ENCODE measurements at places on chromosomes 5 and 9.

GRCh38 chr9:81687521-81688261, 1.7 kb downstream of the TLE1 start:
- H3K27ac ChIP-seq: no peak overlapping the region
- peak; percentile 86 for DNase-seq
- H3K4me3 ChIP-seq: no peak overlapping the region
- H3K27me3 ChIP-seq: peaks cover 17% of the 10 kb centered on the region

GRCh38 chr5:79147076-79147475, 35.5 kb downstream of the BHMT start:
- H3K4me1 ChIP-seq: peaks cover 2% of the 10 kb centered on the region
- peaks cover 4% of the 10 kb centered on the region for H3K27me3 ChIP-seq
- H3K4me3 ChIP-seq: no peak overlapping the region
- DNase-seq: no peak
- H3K36me3 ChIP-seq: peaks cover 4% of the 10 kb centered on the region

DNA sequence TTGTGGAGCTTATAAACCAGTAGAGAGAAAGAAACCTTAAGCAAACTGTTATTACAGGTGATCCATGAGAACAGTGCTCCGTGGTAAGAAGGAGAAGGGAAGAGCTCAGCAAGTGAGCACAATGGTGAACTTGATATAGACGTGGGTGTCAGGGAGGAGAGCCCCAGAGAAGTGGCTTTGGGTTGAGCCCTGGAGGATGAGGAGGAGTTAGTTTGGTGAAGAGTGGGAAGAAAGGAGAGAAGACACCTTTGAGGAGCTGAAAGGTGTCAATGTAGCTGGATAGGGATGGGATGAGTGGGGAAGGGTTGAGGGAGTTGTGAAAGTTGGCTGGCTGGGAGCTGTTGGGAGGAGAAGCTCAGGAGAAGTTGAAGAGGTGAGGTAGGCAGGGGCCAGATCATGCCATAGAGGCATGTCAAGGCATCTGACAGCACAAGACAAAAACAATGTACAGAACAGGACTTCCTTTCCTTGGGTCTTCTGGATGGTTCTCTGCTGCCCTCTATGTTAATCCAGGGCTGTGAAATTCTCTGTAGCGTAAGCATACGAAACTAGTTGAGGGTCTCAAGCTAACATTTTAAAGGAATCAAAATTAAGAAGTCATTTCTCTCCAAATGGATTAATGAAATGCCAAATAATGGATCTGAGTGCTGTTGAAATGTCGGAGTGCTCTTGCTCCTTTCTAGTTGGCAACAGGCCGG, 501.9 kb downstream of the KDM4C start:
- no peaks in the 10 kb centered on the region for H3K4me1 ChIP-seq
- DNase-seq: no peak
- H3K36me3 ChIP-seq: no peaks in the 10 kb centered on the region

DNA sequence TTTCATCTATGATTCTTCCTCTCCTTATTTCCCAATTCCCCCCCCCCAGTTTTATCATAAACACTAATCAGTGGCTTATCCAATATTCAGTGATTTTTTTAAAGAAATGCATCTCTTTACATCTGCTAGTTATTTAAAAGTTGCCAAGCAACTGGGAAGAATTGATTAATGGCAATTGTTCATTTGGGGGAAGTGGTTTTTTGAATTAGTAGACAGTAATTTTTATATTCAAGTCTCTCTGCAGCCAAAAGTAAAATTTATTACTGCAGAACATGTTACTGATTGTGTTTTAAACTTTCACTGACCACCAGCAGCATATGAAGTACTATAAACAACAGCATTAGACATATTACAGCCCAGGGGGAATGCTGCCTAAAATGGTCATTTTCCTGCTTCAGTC, 308.8 kb upstream of the NREP start:
- no peaks in the 10 kb centered on the region for H3K4me1 ChIP-seq
- no peak for DNase-seq
- H3K4me3 ChIP-seq: no peak overlapping the region
- H3K27me3 ChIP-seq: no peaks in the 10 kb centered on the region
- H3K27ac ChIP-seq: no peak overlapping the region

GRCh38 chr5:82820188-82820587, 257.0 kb downstream of the TMEM167A start:
- H3K36me3 ChIP-seq: no peaks in the 10 kb centered on the region
- peaks cover 11% of the 10 kb centered on the region for H3K4me1 ChIP-seq
- no peak overlapping the region for H3K4me3 ChIP-seq
- no peak overlapping the region for H3K27ac ChIP-seq
- H3K27me3 ChIP-seq: no peaks in the 10 kb centered on the region
- no peak for DNase-seq

- no peak for DNase-seq
- H3K36me3 ChIP-seq: no peaks in the 10 kb centered on the region
- H3K4me1 ChIP-seq: peaks cover 33% of the 10 kb centered on the region
- no peak overlapping the region for H3K4me3 ChIP-seq
- H3K27ac ChIP-seq: peak overlapping the region; percentile 5
Measured at GRCh38 chr9:20022410-20022809, 233.6 kb upstream of the SLC24A2 start.

GRCh38 chr5:64637144-64637543, 53.2 kb upstream of the SHISAL2B start:
- H3K4me1 ChIP-seq: peaks cover 5% of the 10 kb centered on the region
- H3K36me3 ChIP-seq: no peaks in the 10 kb centered on the region
- H3K27me3 ChIP-seq: no peaks in the 10 kb centered on the region
- H3K4me3 ChIP-seq: no peak overlapping the region
- no peak for DNase-seq
- no peak overlapping the region for H3K27ac ChIP-seq

DNA sequence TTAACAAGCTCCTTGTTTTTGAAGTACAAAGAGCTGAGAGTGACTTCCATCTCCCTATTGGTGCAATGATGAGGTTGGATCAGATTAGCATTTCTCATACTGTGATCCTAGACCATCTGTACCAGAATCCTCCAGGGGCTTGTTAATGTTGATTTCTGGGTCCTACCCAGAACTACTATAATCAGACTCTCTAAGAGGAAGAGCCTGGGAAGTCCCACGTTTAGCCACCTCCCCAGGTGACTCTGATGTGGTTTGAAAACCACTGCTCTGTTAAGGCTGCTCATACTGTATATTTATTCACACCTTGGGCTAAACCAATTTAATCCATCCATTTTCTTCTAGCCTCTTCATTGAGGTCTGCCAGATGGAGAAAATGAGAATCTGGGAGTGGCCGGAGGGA, 49.6 kb upstream of the SMIM32 start:
- no peak for DNase-seq
- H3K27ac ChIP-seq: no peak overlapping the region
- no peak overlapping the region for H3K4me3 ChIP-seq
- peaks cover 6% of the 10 kb centered on the region for H3K27me3 ChIP-seq
- peaks cover 4% of the 10 kb centered on the region for H3K4me1 ChIP-seq

DNA sequence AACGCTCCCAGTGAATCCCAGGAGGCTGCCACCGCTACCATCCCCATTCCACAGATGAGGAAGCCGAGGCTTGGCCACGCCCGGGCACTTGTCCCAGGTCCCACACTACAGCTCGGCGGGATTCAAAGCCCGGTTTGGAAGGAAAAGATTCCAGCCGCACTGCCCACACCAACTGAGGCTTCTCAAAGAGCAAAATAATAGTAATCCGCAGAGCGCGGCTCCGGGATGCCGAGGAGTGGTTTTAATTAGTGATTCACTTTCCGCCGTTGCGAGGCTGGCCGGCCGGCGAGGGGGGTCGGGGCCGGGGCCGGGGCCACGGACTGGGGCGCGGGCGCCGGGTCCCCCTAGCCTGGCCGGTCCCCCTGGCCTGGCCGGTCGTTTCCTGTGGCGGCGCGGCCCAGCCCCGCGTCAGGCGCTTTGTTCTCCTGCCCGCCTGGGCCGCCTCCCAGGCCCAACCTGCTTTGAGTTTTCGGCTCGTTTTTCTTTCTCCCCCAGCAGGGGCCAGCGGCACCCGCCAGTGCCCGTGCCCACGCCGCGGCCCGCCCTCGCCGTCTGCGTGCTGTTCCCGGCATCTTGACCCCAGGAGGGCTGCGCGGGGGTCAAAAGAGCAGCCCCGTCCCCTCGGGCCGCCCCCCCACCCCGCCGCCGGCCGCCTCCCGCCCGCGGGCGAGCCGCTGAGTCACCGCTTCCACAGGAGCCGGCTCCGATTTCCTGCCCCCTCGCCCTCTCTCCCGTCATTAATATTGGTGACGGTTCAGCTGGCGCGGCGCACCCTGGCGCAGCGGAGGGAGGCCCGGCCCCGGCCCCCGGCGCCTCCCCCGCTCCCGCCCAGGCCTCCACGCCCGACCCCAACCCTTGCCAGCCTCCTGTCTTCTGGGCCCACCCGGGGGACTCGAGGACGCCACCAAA, 31.2 kb downstream of the FGF18 start:
- no peak overlapping the region for H3K27ac ChIP-seq

DNA sequence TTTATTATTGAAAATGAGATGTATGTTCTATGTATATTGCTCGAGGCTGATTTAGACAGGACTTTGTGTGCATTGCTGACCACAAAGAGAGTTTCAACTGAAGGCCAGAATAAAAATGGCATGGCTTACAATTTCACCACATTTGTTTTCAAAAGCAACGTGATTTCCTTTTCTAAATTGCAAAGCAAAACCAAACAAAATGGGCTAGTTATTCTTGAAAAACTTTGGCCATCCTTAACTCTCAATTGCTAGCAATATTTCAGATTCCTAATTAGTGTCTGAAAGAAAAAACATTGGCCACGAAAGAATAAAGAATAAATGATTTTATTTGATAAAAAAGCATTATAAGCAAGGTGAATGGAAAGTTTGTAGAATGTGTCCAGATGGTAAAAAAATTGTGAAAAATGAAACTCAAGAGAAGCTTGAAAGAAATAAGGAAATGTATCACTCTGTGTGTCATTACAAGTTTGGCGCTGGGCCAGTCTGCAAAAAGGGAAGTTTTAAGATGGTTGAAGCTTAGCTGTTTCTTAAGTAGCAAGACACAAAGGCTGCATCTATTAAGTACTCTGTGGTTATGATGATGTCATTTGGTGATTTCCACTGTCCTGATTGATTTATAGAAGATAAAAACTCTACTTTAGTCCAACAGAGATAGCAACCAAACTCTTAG, 89.2 kb upstream of the PRLR start:
- H3K36me3 ChIP-seq: no peaks in the 10 kb centered on the region
- no peak for DNase-seq
- H3K4me1 ChIP-seq: no peaks in the 10 kb centered on the region
- no peak overlapping the region for H3K4me3 ChIP-seq
- H3K27ac ChIP-seq: no peak overlapping the region

- H3K36me3 ChIP-seq: no peaks in the 10 kb centered on the region
- H3K4me3 ChIP-seq: no peak overlapping the region
- no peak for DNase-seq
- peaks cover 25% of the 10 kb centered on the region for H3K4me1 ChIP-seq
Measured at GRCh38 chr9:79616971-79617370, 45.2 kb downstream of the TLE4 start.

GRCh38 chr5:179822059-179822432, 1.3 kb downstream of the SQSTM1 start:
- H3K27me3 ChIP-seq: peaks cover 11% of the 10 kb centered on the region
- H3K27ac ChIP-seq: peak overlapping the region; percentile 57
- no peaks in the 10 kb centered on the region for H3K36me3 ChIP-seq
- peaks cover 23% of the 10 kb centered on the region for H3K4me1 ChIP-seq

GRCh38 chr9:21906881-21907280, 87.3 kb downstream of the CDKN2A start:
- H3K27ac ChIP-seq: no peak overlapping the region
- no peak for DNase-seq
- peaks cover 16% of the 10 kb centered on the region for H3K4me1 ChIP-seq
- H3K27me3 ChIP-seq: no peaks in the 10 kb centered on the region
- H3K36me3 ChIP-seq: peaks cover 35% of the 10 kb centered on the region
- H3K4me3 ChIP-seq: no peak overlapping the region

DNA sequence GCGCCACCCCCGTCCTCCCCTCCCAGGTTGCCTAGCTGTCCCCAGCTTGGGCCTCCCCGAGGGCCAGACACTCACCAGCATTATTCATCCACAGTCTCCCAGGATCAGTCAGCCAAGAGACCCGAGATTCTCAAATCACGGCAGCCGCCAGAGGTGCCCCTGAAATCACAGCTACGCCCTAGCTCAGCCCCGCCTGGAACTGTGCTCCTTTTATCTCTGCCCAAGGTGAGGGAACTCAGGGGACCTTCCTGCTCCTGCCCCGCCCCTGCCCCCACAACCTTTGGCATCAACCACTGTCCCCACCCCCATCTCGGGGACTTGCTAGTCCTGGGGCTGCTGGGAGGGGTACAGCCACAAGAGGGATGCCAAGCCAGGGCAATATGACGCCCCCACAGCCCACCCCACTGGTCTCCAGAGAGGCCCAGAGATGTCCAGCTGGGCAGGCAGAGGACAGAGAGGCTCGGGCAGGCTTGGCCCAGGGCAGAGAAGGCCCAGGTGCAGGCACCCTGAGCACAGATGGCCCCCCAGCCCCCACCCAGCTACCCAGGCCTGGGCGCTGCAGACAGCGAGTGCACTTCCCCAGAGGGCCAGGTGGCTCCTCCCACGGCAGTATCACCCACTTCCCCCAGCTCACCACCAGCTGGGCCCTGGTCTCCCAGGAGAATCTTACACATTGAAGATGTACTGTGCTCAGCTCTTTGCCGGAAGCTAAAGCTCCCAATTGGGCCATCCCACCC, at the start of gene FUT7:
TSS of gene FUT7 (minus strand) at position 185 of the 737 bp plus-strand sequence. CDS start at position 88, 97 bp downstream.
- peaks cover 2% of the 10 kb centered on the region for H3K4me1 ChIP-seq
- peaks cover 12% of the 10 kb centered on the region for H3K27me3 ChIP-seq
- no peak within 1 kb of the TSS for H3K4me3 ChIP-seq
- DNase-seq: no peak

DNA sequence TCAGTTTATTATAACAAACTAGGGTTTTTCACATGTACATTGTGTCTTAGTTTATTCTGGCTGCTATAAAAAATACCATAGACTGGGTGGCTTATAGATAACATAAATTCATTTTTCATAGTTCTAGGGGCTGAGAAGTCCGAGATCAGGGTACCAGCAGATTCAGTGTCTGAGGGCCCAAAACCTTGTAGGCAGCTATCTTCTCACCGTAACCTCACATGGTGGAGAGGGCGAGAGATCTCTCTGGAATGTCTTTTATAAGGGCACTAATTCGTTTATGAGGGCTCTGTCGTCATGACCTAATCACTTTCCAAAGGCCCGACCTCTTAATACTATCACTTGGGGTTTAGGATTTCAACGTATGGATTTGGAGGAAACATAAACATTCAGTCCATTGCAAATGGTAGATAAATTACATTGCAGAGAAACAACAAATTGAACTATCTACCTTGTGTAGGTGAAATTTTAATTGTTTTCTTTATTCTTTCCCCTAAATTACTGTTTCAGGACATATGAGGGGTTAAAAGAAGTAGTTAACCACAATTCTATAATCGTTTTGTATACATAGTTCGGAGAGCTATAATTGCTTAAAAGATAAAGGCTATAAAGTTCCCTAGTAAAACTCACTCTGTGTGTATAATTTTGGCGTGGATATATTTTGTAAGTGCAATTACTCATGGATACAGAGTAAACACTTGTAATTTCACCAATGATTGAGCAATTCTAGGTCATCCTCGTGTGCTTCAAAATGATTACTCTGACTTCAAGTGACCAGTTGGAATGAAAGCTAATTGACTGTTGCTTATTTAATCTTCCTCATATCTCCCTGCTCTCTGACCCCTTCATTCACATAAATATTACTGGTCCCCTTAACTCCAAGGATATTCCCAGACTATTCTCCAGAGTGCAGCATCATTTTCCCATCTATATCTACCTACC, 247.5 kb upstream of the TMEM161B start:
- H3K36me3 ChIP-seq: no peaks in the 10 kb centered on the region
- DNase-seq: no peak
- H3K4me3 ChIP-seq: no peak overlapping the region
- no peak overlapping the region for H3K27ac ChIP-seq
- H3K4me1 ChIP-seq: no peaks in the 10 kb centered on the region

All from glutamatergic neuron (in vitro differentiated cells).